ENCODE measurements at places on chromosomes 16 and 17.

DNA sequence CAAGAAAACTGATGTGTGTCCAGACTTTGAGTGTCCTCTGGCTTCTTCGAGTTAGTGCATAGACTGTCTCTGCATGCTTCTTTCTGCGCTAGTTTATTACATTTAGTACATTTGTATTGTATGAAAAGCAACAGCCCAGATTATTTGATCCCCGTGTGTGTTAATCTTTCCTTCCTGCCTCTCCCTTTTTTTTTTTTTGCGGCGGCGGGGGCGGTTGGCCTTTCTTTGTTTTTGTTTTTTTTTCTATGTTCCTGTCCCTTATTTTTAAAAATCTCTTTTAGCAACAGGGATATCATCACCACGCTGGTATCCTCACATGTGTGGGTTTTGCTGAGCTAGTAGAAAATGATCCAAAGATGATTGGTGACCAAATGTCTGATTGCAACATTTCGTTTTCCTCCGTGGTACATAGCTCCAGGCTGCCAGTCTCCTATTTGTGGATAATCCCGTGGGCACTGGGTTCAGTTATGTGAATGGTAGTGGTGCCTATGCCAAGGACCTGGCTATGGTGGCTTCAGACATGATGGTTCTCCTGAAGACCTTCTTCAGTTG lies 9.4 kb downstream of the SCPEP1 start:
- no peak for DNase-seq

- no peak for DNase-seq
These were observed 163.2 kb downstream of the TOX3 start for GRCh38 chr16:52383640-52384292.

DNA sequence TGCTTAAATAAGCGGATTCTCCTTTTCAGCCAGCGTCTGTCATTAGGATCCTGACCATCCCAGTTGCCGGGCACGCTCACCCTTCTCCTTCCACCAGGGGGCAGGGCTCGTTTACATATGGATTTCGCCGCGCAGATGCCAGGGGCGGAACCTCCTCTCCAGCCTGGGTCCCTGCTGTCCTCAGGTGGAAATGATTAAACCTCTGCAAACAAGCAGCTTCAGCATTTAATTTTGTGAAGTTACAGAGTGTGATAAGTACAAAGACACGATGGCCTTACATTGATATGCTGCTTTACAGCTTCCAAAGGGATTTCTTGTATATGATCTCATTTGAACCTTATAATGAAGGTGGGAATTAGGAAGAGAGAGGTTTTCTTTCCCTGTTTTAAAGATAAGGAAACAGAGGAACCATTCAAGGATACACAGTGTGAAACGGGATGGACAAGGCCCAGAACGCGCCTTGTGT lies 3.9 kb upstream of the KRT28 start:
- peak; percentile 86 for DNase-seq

DNA sequence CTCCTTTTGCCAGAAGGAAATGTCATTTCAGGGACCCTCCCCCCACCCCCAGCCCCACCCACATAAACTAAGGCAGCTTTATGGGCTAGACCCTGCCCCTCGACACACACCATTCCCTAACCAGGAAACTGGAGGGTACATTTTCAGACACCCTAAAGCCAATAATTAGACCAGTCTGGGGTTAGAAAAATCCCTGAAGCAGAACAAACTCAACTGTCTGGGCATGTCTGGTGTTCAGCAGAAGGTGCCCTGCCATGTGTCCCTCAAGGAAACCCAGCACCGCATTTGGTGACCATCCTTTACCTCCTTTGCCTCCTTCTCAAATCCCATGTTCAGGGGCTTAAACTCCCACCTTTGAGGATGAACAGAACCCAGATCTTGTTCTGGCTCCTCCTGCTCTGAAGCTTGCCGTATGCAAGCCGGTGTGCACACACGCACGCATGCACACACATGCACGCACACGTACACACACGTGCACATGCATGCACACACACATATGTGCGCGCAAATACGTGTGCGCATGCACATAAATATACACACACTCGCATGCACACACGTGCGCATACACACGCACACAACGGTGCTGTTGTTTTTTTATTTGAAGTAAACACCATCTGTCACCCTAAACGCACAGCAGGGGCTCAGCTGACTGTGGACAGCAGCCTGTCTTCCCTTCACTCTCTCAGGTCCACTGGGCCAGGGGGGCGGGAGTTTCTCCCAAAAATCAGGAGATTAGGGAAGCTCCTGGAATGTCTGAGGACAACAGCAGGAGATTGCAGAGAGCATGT lies 156.8 kb upstream of the TNRC6C start:
- no peak for DNase-seq

DNA sequence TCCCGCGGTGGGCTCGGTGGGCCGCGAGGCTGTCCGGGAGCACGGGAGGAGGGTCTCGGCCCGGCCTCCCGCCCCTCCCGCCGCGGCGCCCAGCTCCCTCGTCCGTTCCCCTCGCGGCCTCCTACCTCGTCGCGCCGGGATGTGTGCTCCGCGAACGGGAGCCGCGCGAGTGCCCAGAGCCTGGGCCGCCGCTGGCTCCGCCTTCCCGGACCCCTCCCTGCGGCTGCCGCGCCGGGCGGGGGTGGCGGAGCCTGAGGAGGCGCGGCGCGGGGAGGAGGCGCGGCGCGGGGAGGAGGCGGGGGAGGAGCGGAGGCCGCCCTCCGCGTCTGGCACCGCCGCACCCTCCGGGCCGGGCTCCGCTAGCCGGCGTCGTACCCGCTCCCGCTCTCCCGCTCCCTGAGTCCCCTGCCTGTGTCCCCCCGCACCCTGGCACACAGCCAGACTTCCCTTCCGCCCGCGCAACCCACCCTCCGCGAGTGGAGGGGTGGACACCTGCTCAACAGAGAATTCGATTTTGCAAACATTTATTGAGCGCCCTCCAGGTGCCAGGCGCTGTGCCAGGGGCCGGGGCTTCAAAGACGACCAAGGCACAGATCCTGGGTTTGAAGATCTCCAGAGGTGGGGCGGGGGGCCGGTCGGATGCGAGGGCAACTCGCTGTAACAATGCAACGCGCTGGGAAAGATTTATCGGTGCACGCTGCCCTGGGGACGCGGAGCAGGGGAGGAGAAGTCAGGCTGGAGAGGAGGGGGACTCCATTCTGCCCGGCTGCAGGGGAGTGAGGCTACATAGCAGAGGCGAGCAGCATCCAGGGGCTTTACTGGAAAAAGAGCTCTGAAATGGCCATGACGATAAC lies at the start of gene MPP3:
TSS of gene MPP3 (minus strand) at position 171 of the 854 bp plus-strand sequence. CDS start 1,240 bp downstream, outside the sequence.
- peak; percentile 78 for DNase-seq

- no peak for DNase-seq
These were observed 156.1 kb upstream of the CACNG5 start for GRCh38 chr17:66678827-66679226.

GRCh38 chr17:80731323-80731722 lies 186.7 kb downstream of the RPTOR start:
- no peak for DNase-seq

- DNase-seq: no peak
These were observed 72.2 kb upstream of the TRAP1 start for GRCh38 chr16:3789375-3790099.

DNA sequence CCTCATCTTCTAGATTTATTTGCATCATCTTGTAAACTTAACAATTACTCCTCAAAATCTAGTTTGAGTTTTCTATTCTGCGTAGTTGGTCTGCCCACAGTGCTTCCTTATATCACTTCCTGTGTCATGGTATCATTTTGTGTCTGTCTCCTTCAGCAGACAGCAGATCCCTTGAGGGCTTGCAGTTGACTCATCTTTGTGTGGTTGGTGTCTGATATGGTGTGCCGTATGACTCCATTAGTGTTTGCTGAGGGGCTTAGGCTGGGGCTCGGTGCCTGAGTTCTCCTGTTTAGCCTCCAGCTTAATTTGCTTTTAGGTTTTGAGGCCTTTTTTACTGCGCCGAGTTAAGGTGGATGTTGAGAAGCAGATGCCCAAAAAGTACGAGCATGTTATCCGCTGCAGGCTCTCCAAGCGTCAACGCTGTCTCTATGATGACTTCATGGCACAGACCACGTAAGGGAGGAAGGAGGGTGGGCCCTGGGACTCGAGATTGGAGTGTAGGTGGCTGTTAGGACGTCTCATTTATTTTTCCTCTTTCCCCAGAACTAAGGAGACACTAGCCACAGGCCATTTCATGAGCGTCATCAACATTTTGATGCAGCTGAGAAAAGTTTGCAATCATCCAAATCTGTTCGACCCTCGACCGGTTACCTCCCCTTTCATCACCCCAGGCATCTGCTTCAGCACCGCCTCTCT lies 16.9 kb downstream of the SRCAP start:
- no peak for DNase-seq

- no peak for DNase-seq
These were observed 53.9 kb downstream of the PLCG2 start for GRCh38 chr16:81832801-81833547.

GRCh38 chr17:74190154-74190553 lies 13.3 kb upstream of the RPL38 start:
- DNase-seq: no peak

DNA sequence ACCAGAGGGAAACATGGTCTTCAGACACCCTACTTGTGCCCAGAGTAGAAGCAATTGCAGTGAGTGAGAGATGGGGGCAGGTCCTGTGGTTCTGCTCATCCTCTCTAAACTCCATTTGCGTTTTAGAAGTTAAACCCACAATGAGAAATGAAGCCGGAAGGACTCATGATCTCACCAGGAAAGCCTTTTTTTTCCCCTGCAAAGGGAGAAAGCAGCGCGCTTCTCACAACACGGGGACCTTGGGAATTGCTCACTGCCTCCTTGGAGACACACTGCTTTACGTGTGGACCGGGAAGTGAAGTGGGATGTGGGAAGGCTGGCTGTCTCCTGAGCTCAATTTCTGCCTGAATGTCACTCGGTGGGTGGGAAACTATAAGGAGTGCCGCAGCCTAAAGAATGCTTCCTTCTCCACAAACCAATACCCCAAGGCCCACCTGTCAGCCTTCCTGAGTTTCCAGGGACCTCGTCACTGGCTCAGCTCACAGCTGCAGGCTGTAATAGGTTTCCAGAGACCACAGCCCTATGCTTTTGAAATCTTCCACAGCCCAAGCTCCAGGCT lies 365.4 kb downstream of the XYLT1 start:
- DNase-seq: no peak

- DNase-seq: no peak
These were observed 1.5 kb downstream of the TRIM25 start for GRCh38 chr17:56912105-56912999.

DNA sequence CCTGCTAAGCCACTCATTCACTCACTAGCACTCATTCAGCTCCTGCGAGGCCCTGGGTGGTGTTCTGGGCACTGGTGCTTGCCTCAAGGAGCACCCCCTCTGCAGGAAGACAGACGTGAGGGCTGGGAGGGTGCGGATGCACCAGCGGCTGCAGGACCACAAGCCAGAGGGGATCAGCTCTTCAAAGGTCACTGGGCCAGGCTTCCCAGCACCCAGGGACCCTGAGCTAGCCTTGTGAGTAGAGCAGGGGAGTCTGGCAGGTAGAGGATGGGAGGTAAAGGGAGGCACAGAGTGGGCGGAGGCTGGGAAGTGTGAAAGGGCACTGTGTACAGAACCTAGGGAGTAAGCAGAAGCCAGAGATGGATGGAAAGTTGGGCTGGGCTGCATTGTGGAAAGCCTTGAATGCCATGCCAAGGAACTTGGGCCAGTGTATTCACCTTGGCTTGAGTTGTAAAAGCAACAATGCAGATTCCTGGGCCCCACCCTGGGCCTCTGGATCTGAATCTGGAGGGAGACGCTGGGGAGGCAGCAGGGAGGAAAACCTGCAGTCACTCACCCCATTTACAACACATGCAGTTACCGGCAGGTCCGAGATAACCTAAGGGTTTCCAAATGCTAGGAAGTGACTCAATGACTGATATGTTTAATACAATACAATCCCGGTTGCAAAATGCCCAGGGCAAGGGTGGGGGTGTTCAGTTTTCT lies 1.7 kb downstream of the IL4R start:
- peak; percentile 65 for DNase-seq

- DNase-seq: no peak
These were observed 10.7 kb upstream of the MPP2 start for GRCh38 chr17:43918026-43918389.

DNA sequence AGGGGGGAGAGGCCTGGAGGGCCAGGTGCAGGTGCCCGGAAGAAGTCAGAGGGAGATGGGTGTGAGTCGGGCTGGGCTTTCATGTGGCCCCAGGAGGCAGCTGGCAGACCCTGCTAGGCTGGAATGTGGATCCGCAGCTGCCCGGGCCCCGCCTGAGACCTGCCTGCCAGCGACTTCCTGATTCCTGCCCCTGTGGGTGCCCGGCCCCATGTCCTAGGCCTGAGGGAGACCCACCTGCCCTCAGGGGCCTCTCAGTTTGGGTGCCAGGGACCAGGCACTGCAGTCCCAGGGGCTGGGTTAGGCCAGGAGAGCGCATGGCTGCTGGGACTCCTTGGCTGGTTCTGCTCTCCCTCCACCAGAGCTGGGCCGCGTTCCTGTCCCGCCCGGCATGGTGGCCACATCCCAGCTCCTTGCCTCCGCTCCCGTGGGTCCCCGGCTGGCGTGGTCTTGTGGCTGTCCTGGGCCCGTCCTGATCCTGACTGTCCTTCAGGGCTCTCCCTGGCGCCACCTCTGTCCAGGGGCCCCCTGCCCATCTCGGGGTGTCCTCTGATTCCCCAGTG lies 22.1 kb upstream of the SPNS2 start:
- peak; percentile 80 for DNase-seq

DNA sequence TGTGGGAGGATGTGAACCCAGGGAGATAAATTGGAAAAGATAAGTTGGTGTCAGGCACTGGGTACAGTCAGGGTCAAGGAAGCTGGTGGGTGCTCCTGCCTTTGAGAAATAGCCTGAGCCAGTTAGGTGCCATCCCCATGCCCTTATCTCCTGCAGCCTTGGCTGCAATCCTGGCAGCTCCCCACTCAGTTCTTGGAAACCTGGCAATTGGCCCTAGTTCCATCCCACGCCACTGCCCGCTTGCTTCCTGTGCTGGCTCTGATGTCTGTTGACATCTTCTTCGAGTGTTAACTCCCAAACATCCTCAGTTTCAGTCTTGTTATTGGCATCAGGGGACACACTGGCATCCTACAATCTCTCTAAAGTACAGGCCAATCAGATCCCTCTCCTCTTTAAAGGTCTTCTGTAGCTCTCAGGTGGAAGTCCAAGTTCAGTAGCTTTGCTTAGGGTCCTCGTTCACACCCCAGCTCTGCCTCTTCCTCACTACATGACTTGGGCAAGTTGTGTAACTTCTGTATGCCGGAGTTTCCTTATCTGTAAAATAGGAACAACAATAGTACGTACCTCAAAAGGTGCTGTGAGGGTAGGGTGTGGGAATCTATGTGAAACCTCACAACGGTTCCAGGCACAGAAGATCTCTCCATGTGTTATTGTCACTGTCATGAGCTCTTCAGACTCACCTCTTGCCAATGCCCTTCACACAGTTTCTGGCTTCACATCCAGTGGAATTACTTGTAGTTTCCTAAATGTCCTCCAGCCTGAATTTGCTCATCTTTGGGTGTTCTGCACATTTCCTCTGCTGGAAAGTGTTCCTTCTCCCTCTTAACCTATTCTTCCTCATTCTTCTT lies 13.5 kb upstream of the PRKAR1A start:
- peak; percentile 68 for DNase-seq
